Calu3 (cell line): ENCODE measurements at places on chromosomes 6 and 20. TPM values are rescaled to one million over a fixed set of nuclear protein-coding genes. Genes with fewer than 3 reads are reported as not detected.

MYH7B gene
- 0.52 and 0.73 TPM in 2 replicates for total RNA-seq

GRCh38 chr20:47669152-47669425 lies 116.2 kb downstream of the SULF2 start:
- DNase-seq = no peak
- H3K36me3 ChIP-seq = peaks cover 20% of the 10 kb centered on the region

MOXD1 gene
- 13.2 and 13.6 TPM in 2 replicates for total RNA-seq

STMND1 gene
- 0.68 and 0.73 TPM in 2 replicates for total RNA-seq

CGA gene
- total RNA-seq = not detected in 2 replicates

DNA sequence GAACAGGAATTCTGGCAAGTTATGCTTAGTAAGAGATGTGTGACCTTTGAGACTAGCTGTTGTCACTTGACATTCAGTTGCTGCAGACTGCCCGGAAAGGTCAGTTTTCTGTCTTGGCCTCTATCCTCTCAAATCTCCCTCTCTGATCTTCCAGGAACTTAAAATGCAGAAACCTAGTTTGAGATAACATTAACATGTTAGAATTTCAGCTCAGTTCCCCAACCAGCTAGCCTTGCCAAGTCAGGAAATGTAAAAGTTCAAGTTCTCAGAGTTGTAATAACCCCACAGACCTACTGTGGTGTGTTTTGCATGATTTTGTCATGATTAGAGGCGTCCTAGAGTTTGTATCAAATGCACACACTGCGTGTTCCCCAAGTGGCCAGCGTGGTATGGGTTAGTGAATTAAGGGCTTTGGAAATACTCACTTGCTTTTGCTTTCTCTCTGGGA lies 46.6 kb downstream of the DUSP22 start:
- no peaks in the 10 kb centered on the region for H3K27me3 ChIP-seq
- no peak overlapping the region for H3K4me3 ChIP-seq
- no peaks in the 10 kb centered on the region for H3K4me1 ChIP-seq
- no peaks in the 10 kb centered on the region for H3K36me3 ChIP-seq

GRCh38 chr6:11964729-11965335 lies 47.3 kb upstream of the HIVEP1 start:
- H3K27me3 ChIP-seq = no peaks in the 10 kb centered on the region
- no peaks in the 10 kb centered on the region for H3K36me3 ChIP-seq
- DNase-seq = no peak
- no peaks in the 10 kb centered on the region for H3K4me1 ChIP-seq
- no peak overlapping the region for H3K4me3 ChIP-seq
- H3K27ac ChIP-seq = no peak overlapping the region

GRCh38 chr20:38997622-38998021 lies 35.5 kb downstream of the DHX35 start:
- no peak for DNase-seq
- no peak overlapping the region for H3K27ac ChIP-seq
- H3K4me3 ChIP-seq = no peak overlapping the region
- peaks cover 6% of the 10 kb centered on the region for H3K36me3 ChIP-seq

PTCRA gene
- total RNA-seq = not detected in 2 replicates

GRCh38 chr6:147660334-147661311 lies 152.1 kb downstream of the SAMD5 start:
- no peak for DNase-seq
- H3K4me1 ChIP-seq = no peaks in the 10 kb centered on the region
- no peak overlapping the region for H3K27ac ChIP-seq
- no peak overlapping the region for H3K4me3 ChIP-seq
- H3K36me3 ChIP-seq = no peaks in the 10 kb centered on the region
- H3K27me3 ChIP-seq = no peaks in the 10 kb centered on the region

- peaks cover 5% of the 10 kb centered on the region for H3K27me3 ChIP-seq
- no peaks in the 10 kb centered on the region for H3K4me1 ChIP-seq
- no peak overlapping the region for H3K4me3 ChIP-seq
- no peak overlapping the region for H3K27ac ChIP-seq
- H3K36me3 ChIP-seq = no peaks in the 10 kb centered on the region
- no peak for DNase-seq
These were observed 54.4 kb downstream of the PRND start for GRCh38 chr20:4776079-4776630.

DNA sequence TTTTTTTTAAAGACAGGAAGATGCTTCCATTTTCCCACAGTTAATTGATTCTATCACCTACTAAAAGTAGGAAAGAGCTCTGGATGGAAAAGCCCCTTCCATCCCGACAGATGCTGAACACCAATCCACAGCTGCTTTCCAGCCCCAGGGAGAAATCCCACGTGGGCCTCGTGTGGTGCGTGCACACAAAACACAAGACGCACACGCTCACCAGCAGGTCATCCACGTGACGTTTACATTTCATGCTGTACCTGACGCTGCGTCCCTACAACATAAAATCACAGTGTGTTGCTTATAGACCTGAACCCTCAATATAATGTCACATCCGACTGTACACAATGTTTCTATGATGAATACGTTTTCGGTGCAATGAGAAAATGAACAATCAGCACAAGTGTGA lies 50.2 kb upstream of the DACT2 start:
- H3K4me1 ChIP-seq = no peaks in the 10 kb centered on the region
- H3K27ac ChIP-seq = no peak overlapping the region
- H3K4me3 ChIP-seq = no peak overlapping the region
- no peaks in the 10 kb centered on the region for H3K36me3 ChIP-seq
- no peaks in the 10 kb centered on the region for H3K27me3 ChIP-seq

NKX2-2 gene
- total RNA-seq = not detected in 2 replicates

DNA sequence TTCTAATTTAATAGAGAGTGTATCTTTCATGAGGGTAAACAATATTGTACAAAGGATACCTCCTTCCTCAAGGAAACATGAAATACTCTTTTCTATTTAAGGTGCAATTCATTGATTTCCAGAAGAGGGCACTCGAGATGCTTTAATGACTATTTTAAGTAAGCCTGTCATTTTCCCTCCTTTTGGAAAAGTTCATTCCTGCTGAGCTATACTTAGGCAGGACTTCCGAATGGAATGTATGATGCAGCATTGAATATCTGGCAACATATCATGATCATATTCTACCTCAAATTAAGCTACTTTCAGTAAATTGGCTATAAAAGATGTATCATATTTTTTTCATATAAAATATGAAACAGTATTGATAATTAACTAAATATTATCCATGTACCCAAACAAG lies 5.0 kb downstream of the DST start:
- H3K27me3 ChIP-seq = no peaks in the 10 kb centered on the region
- H3K4me3 ChIP-seq = no peak overlapping the region
- peaks cover 14% of the 10 kb centered on the region for H3K4me1 ChIP-seq
- peaks cover 41% of the 10 kb centered on the region for H3K36me3 ChIP-seq

DNA sequence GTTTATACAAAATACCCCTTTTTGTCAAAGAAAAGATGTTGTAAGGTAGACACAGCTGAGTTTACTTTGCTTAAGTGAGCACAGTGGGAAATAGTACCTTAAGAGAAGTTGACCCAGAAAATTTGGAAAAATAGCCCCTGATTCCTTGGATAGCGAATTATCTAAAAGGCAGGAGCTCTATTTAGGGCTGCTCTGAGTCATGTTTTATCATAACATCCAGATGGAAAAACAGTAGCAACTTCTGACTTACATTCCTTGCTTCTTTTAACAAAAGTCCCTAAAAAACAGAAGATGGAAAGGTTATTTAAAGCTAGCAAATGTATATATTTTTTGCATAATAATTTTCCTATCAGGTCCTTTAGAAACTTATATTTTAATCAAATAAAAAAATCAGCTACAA lies 59.0 kb downstream of the THEMIS start:
- H3K4me3 ChIP-seq = no peak overlapping the region
- DNase-seq = no peak
- H3K4me1 ChIP-seq = no peaks in the 10 kb centered on the region
- H3K36me3 ChIP-seq = no peaks in the 10 kb centered on the region

DNAH8 gene
- total RNA-seq = 0.05 TPM in 1 of 2 replicates, not detected in the other

PKIB gene
- 11.8 and 17.2 TPM in 2 replicates for total RNA-seq

DNA sequence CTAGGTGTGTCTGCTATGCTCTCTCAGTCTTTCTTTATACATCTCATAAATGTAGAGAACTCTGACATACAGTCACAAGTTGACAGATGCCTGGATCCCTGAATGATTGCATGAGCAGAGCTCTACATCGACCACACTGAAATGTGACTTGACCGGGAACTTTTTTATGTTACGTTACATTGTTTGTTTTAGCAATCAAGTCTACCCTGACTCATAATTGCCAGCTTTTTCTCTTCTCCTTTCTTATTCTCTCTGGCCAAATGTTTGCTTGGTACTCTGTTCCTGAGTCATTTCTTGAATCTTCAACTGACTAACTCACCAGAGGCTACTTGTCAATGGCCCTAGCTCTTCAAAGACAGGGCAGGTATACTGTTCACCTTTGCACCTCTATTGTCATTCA lies 213.6 kb upstream of the DTNBP1 start:
- no peaks in the 10 kb centered on the region for H3K36me3 ChIP-seq
- no peak for DNase-seq
- H3K27ac ChIP-seq = no peak overlapping the region
- no peak overlapping the region for H3K4me3 ChIP-seq

GRCh38 chr6:10201606-10202510 lies 213.0 kb downstream of the TFAP2A start:
- no peaks in the 10 kb centered on the region for H3K27me3 ChIP-seq
- H3K4me1 ChIP-seq = no peaks in the 10 kb centered on the region
- no peak overlapping the region for H3K4me3 ChIP-seq
- H3K27ac ChIP-seq = no peak overlapping the region
- no peaks in the 10 kb centered on the region for H3K36me3 ChIP-seq

GRCh38 chr20:1555952-1556351 lies 1.6 kb downstream of the SIRPD start:
- no peak overlapping the region for H3K27ac ChIP-seq
- no peak for DNase-seq
- H3K4me3 ChIP-seq = no peak overlapping the region

DNA sequence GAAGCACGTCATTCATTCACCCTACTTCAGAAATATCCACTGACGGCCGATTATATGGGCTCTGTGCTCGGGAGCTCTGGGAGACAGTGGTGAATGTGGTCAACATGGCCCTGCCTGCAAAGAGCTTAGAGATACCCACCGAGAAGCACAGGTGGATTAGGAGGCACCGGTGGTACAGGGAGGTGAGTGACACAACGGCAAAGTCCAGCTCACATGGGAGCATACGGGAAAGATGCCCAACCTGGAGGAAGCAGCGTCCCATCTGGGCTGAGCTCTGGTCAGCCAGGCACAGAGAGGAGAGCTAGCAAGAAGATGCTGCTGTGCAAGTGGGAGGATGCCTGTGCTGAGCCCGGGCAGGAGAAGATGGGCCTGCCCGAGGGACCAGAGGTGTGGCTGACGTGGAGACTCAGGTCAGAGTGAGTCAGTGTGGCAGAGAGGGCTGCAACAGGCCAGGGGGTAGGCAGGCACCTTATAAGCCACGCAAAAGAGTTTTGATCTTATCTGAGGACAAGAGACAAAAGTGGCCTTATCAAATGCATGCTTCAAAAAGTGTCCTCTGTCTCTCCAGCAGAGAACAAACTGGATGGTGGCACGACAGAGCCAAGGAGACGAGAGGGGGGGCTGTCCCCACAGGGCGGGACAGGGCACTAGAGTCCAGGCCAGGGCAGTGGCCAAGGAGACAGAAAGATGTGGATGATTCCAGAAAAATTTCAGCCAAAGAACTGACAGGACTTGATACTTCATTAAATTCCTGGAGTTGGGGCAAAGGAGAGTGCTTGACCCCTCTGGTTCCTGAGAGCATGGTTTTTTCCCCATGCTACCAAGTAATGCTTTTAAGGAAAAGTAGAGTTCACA lies 214.6 kb upstream of the SNX9 start:
- H3K27ac ChIP-seq = no peak overlapping the region
- no peak for DNase-seq
- H3K4me1 ChIP-seq = peaks cover 16% of the 10 kb centered on the region

DNA sequence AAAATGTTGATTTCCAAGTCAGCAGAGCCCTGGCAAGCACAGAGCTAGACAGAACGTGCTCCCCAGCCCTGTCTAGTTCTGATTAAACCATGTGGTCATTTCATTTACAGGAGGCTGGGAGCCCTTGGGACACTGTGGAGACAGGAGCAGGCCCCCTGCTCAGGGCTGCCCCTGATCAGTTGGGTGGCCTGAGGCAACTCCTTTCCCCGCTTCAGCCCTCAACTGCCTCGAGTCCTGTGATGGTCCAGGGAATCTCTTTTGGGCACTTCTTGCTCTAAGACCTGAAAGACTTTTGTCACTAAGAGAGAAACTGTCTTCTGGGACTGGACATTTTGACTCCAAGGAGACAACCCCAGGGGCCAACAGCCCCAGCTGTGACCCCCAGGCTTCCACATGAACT lies 13.5 kb downstream of the DYNLRB1 start:
- peaks cover 51% of the 10 kb centered on the region for H3K4me1 ChIP-seq
- peak overlapping the region; percentile 53 for H3K27ac ChIP-seq
- H3K4me3 ChIP-seq = no peak overlapping the region
- no peak for DNase-seq
- H3K36me3 ChIP-seq = peaks cover 57% of the 10 kb centered on the region
- no peaks in the 10 kb centered on the region for H3K27me3 ChIP-seq

LTV1 gene
- total RNA-seq = 21.7 and 21.8 TPM in 2 replicates

DNA sequence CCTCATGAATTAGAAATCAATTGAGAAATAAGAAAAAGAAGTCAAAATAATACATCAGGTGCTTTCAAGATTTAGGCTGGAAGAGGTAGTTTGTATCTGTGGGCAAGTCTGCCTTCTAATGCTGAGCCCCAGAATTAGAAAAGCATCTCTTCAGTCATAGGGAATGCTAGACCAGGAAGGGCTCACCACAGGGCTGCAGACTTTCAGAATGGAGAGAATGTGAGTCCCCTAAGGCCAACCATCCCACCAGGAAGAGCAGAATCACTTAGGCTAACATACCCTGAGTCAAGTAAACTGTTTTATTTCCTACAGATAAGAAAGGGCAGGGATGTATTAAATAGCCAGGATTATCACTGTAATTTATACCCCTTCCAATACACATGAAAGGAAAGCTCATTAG lies 510.2 kb downstream of the RNF144B start:
- H3K27ac ChIP-seq = no peak overlapping the region
- H3K27me3 ChIP-seq = no peaks in the 10 kb centered on the region
- H3K4me3 ChIP-seq = no peak overlapping the region
- H3K4me1 ChIP-seq = no peaks in the 10 kb centered on the region
- no peak for DNase-seq
